ENCODE measurements at places on chromosomes 1 and 21. TPM values are rescaled to one million over a fixed set of nuclear protein-coding genes. Genes with fewer than 3 reads are reported as not detected.

ALG14 gene
- 2.4 TPM for total RNA-seq

PTPN7 gene
- total RNA-seq, result 228 TPM

KCNJ10 gene
- not detected for total RNA-seq

DIP2A gene
- total RNA-seq, result 52.9 TPM

RIMKLA gene
- 3.1 TPM for total RNA-seq

CCDC181 gene
- not detected for total RNA-seq

CATSPERE gene
- 0.23 TPM for total RNA-seq

KRTAP19-1 gene
- total RNA-seq, result not detected

HFM1 gene
- not detected for total RNA-seq

C1QC gene
- not detected for total RNA-seq

TRIM67 gene
- not detected for total RNA-seq

ATPAF1 gene
- 51.2 TPM for total RNA-seq

ESRRG gene
- not detected for total RNA-seq

MECR gene
- 17.6 TPM for total RNA-seq

ADAM30 gene
- not detected for total RNA-seq

RPTN gene
- not detected for total RNA-seq

BPNT1 gene
- total RNA-seq, result 19.1 TPM

NCAM2 gene
- total RNA-seq, result not detected

LRIF1 gene
- total RNA-seq, result 25.7 TPM

PNRC2 gene
- 153 TPM for total RNA-seq

MAN1C1 gene
- 22.3 TPM for total RNA-seq

FCRL6 gene
- total RNA-seq, result not detected

PROK1 gene
- not detected for total RNA-seq

PDZK1 gene
- 0.60 TPM for total RNA-seq

TBX15 gene
- not detected for total RNA-seq

ZNF697 gene
- 0.15 TPM for total RNA-seq

LDLRAP1 gene
- 26.4 TPM for total RNA-seq

Data from activated CD4-positive, alpha-beta memory T cell treated with anti-CD3 and anti-CD28 coated beads, Interleukin-2, amount 10 ng/mL, durations not matched to agents 7 days and 5 days (primary cell).